Left hindlimb (tissue), 1 donor: ENCODE measurements at places on chromosomes 1 and 21.

GRCh38 chr21:41699311-41699710 lies 67.5 kb downstream of the RIPK4 start:
- no peak for DNase-seq

DNA sequence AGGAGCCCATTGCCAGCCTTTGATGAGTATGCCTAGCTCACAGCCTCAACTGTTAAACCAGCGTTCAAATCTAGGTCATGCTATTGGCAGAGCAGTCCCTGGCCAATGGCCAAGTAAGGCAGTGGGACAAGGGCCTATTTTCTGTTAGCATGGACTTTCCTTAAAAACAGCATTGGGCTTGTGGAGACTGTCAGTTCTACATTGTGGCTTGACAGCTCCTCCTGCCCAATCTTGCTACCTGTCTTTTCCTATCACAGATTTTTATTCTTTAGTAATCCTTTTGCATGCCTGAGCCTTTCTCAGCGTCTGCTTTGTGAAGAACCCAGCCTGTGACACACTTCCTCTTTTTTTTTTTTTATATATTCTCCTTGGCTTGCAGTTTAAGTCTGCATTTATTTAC lies 56.4 kb downstream of the DIP2A start:
- DNase-seq: no peak

GRCh38 chr1:225944951-225945350 lies 3.9 kb upstream of the LEFTY2 start:
- DNase-seq: no peak

DNA sequence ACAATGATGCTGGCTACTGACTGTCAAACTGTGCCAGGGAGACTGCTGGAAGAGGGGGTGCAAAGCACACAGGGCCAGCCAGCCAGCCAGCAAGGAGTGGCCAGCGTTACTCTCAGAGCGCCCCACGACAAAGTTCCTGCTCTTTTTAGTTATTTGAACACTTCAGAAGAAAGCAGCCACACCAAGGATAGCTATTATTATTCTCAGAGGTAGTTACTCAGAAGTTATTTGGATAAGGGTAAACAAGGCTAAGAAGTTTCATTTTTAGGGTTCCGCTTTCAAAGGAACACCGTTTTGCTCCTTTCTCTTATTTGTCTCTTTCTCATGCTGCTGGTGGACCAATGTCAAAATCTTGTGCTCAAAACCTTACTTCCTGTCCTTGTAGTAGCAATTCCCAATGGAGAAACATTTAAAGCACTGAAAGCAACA lies 59.9 kb downstream of the VANGL2 start:
- no peak for DNase-seq

DNA sequence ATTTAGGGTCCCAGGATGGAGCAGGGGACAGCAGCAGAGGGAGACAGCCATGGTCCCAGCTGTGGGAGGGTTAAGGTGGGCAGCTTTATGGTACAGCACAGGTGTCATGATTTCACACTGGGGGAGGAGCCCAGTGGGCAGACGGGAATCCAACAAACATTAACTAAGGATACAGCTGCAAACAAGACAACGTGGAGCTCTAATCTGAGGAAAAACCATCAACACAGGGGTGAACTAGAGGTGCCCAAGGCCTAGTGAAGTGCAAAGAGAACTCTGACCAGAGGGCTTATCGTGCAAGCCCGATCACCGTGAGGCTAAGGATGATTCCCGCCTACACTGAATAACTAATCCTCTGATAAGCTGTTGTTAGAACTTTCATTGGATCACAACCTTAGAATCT lies 18.7 kb downstream of the ECE1 start:
- DNase-seq: no peak

DNA sequence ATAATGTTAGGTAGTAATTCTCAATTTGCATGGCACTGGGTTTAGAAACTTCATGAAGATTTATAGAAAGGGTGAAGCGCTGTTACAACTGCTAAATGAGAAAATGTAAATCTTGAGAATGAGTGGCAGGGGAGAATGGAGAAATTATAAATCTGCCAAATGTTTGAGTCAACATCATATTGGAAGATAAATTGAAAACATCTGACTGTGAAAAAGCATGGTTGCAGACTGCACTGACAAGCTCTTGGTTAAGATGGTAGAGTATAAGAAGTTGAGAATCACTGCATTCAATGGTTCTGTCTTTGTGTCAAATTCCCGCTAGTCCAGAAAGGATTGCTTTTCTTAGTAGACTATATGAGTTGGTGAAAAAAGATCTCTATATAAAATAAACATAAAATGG lies 113.3 kb upstream of the DUSP10 start:
- no peak for DNase-seq

- DNase-seq: no peak
Measured at GRCh38 chr1:154186177-154186576, 5.7 kb downstream of the TPM3 start.

DNA sequence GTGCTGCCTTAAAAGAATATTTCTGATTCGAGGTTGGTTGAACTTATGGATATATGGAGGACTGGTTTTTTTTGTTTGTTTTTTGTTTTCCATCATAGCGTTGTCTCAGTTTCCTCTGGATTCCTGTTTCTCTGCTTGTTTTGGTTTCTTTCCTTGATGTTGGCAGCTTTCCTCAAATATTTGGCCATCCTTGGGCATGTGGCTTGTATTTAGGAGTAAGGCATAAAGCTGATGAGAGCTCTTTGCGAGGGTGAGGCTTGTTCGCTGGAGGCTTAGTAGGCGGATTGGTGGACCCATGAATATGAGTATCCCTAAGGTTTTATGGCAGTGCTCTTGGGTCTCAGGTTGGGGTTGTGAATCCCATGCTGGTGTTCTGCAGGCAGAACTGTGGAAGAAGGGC lies 22.9 kb downstream of the DYRK1A start:
- no peak for DNase-seq

- no peak for DNase-seq
Measured at GRCh38 chr1:233143241-233143640, 152.3 kb downstream of the PCNX2 start.

- DNase-seq: no peak
Measured at GRCh38 chr1:20149601-20150325, 10.6 kb downstream of the PLA2G2F start.

GRCh38 chr1:198228925-198229324 lies 72.1 kb downstream of the NEK7 start:
- no peak for DNase-seq

DNA sequence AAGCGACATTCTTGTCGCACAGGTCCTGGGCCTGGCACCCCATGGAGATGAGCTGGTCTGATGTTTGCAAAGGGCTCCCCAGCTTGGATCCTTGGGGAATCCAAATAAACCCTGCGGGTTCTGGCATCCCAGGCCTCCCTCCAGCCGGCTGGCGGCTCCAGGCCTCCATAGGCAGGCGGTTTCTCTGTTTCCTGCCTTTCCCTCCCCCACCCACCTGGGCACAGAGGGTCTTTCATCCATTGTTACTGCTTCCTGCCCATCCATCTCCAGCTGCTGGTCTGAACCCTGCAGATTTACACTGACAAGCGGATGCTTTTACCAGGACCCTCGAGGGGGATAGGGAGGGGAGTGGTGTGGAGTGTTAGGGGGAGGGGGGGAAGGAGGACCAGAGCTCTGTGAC lies 39.1 kb upstream of the ID3 start:
- DNase-seq: no peak

- peak; percentile 51 for DNase-seq
Measured at GRCh38 chr1:211476200-211476849, 15.6 kb downstream of the RD3 start.

- no peak for DNase-seq
Measured at GRCh38 chr1:7012461-7012924, 227.2 kb downstream of the CAMTA1 start.

- DNase-seq: no peak
Measured at GRCh38 chr1:175303201-175303707, 110.7 kb upstream of the KIAA0040 start.

DNA sequence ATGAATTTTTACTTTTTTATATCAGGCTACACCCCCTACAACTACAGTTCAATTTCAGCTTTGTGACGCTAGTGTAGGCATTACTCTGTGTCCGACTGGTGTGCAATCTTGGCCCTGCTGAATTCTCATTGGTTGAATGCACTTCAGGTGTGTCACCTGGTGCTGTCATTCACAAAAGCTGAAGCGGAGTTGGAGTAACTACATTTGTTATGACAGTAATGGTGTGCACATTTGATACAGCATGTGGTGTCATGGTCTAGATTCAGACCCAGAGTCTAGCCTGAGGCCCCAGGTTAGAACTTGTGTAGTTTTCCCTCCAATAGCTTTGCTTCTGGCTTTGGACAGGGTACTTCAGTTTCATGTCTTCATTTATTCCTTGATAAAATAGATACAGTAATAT lies 88.7 kb downstream of the C1orf94 start:
- no peak for DNase-seq

- DNase-seq: no peak
Measured at GRCh38 chr1:205629751-205630150, 2.1 kb downstream of the ELK4 start.

GRCh38 chr1:6491480-6491962 lies at the start of gene PLEKHG5:
Gene PLEKHG5 (minus strand): TSS chr1:6491667. CDS start chr1:6477571, 14,096 bp downstream.
- DNase-seq: no peak

DNA sequence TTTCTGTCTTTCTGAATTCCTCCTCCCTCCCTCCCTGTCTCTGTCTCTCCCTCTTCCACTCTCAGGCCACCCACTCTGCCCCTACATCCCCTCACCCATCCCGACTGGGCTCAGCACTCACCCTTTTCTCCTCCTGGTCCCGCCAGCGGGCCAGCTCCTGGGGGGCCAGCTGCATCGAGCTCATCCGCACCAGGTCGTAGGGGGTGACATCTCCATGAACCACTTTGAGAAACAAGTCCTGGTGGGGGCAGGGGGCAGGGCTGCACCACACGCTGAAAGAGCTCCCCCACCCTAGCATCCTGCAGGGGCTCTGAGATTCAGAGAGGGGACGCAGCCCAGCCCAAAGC lies 17.8 kb downstream of the SPOCD1 start:
- DNase-seq: no peak

DNA sequence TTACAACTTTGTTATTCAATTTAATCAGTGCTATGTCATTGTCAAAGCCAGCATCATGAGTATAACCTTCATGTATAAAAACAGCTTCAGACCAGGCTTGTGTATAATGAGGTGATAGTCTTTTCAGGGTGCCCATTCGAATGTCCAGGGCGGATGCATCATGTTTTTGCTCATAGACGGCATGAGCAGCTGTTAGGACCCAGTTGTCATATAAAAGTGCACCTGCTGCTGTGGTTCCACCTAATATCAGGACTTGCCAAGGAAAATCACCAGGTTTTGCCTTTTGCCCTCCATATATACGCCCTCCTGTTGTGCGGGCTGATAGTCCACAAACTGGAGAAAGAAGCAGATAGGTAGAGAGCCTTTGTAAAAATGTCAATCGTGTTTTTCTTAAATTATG lies 14.9 kb downstream of the TARDBP start:
- DNase-seq: no peak

DNA sequence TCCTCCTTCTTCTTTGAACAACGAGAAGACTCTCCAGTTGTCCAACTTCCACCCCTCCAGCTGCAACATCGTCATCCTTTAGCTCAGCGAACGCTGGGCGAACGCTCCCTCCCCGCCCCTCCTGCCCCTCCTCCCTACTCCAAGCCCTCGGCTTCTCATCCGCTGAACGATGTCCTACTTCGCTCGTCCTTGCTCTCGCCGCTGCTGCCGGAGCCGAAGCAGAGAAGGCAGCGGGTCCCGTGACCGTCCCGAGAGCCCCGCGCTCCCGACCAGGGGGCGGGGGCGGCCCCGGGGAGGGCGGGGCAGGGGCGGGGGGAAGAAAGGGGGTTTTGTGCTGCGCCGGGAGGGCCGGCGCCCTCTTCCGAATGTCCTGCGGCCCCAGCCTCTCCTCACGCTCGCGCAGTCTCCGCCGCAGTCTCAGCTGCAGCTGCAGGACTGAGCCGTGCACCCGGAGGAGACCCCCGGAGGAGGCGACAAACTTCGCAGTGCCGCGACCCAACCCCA lies at the start of gene BCAN:
Gene BCAN, plus strand, starts transcription at position 357 of the 504 bp plus-strand sequence. CDS start 3,938 bp downstream, outside the sequence.
- DNase-seq: peak; percentile 54

- DNase-seq: no peak
Measured at GRCh38 chr1:62977366-62977765, 193.4 kb downstream of the ATG4C start.

GRCh38 chr1:1967151-1967550 lies 36.4 kb downstream of the CFAP74 start:
- peak; percentile 1 for DNase-seq

GRCh38 chr1:58748666-58749065 lies 35.2 kb downstream of the JUN start:
- DNase-seq: no peak

DNA sequence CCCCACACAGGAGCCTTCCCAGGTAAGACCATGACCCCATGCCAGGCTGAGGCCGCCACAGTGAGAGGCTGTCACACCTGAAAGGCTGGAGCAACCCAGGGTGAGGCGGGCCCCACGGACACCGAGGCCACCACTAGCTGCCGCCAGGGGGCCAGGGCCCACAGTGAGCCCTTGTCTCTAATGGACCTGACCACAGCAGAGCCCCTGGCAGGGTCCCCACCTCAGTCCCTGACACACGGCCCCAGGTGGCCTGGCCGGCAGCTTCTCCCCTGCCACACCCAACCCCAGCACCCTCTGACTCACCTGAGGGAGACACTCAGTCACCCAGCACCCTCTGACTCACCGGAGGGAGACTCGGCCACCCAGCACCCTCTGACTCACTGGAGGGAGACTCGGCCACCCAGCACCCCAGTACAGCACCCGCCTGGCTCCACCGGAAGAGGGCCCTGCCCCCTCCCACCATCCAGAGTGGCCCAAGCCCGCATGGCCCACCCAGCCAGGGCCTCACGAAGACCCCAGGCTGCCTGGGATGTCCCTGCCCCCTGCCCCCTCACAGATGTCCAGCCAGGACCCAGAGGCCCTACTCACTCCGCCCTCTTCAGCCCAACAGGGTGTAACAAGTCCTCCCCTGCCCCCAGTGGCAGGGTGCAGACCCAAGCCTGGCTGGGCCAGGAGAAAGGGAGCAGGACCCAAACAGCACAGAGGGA lies 4.4 kb downstream of the DVL1 start:
- no peak for DNase-seq

- no peak for DNase-seq
Measured at GRCh38 chr1:179707406-179707805, 35.7 kb upstream of the FAM163A start.

DNA sequence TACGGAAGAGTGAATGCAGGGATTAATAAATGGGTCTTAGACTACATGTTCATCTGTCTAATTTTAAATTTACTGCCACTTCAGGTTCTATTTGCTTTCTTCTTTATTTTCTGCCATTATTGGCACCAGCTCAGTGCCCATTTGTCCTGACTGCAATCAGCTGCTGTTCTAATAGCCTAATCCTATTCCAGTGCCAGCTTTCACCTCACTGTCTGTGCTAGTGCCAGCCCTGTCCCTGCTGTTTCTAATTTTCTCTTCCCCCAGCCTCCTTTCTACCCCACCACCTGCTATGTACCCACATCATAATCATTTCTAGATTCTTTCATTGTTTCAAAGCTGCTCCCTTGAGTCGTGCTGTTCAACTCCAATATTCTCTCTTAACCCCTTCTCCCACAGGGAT lies 86.4 kb downstream of the KCNK1 start:
- no peak for DNase-seq

DNA sequence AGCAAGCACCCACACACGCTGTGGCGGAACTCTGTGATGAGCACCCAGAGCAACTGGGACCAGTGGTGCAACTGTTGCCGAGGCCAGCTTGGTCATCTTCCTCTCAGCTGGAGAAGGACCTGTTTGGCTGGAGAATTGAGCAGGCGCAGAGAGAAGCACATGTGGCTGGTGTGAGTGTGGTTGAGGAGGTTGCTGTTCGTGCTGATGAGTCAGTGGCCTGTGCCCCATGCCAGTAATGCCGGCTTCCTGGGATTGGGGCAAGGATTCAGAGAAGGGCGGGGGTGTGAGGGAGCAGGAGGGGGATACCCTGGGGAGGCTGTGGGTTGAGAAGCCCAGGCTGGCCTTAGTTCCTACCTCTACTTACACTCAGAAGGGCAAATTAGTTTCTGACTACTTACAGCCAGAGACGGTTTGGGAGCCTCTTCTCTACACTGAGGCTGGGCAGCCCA lies 57.5 kb upstream of the EPS8L3 start:
- peak; percentile 71 for DNase-seq
